Esophagus squamous epithelium (tissue), 5 donors: ENCODE measurements at places on chromosomes 5 and 9.

GRCh38 chr5:136924490-136924889, 559.1 kb upstream of the TRPC7 start:
- no peak for DNase-seq

GRCh38 chr9:100674419-100675122, 96.7 kb downstream of the CAVIN4 start:
- DNase-seq, result no peak

DNA sequence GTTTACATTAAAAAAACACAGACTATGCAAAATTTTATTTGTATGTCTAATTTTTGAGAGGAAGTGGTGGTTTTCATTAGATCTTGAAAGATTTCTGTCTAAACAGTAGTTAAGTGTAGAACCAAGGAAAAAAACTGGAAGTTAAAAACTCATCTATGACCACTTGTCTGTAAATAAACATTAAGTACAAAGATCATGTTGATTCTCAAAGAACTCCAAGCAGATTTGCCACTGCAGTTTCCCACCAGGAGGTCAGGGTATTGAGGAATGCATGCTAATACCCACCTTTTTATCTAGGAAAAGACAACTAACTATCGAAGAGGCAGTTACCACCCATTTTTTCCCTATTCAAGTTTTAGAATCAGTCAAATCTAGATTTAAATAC, 1.9 kb downstream of the STOM start:
- DNase-seq, result no peak

- no peak for DNase-seq
Measured at GRCh38 chr5:115817386-115817785, 927 bp upstream of the CDO1 start.

DNA sequence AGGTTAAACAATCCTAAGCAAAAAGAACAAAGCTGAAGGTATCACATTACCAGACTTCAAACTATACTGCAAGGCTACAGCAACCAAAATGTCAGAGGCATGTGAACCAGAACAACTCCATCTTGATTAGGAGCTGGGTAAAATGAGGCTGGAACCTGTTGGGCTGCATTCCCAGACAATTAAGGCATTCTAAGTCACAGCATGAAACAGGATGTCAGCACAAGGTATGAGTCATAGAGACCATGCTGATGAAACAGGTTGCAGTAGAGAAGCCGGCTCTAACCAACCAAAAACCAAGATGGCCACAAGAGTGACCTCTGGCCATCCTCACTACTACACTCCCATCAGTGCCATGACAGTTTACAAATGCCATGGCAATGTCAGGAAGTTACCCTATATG, 252.0 kb downstream of the RASEF start:
- DNase-seq, result no peak

DNA sequence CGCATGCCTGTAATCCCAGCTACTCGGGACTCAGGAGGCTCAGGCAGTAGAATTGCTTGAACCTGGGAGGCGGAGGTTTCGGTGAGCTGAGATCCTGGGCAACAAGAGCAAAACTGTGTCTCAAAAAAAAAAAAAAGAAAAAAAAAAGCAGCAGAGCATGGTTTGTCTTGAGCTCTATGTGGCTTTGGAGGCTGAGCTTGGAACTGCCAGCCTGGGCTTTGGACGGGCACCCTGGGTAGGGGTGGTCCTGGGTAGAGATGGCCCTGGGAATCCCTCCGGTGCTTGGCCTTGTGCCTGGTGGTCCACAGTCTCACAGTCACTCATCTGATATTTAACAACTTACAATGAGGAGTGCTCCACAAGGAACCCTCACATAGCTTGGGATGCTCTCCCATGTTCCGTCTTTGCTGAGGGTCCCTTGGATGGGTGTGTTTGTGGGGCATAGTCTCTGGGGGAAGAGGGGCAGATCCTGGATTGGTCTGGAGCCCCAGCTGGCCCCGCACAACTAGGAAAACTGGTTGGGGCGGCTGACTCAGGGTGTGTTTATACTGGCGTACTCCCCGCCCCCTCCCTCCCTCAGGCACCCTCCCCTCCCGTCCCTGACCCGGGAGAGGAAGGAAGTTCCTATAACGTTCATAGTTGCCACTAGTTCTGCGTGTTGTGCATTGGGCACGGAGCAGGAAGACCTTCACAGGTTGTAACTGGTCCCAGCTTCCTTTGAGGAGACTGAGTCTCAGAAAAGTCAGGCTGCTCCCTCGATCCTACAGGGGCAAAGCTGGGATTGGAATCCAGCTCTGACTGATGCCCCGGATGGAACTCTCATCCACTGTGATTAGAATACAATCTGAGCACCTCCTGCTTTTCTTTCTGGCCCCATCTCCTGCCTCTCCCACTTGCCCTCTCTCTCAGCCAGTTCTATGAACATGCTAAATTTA, 11.2 kb downstream of the IER5L start:
- DNase-seq, result peak; percentile 38

DNA sequence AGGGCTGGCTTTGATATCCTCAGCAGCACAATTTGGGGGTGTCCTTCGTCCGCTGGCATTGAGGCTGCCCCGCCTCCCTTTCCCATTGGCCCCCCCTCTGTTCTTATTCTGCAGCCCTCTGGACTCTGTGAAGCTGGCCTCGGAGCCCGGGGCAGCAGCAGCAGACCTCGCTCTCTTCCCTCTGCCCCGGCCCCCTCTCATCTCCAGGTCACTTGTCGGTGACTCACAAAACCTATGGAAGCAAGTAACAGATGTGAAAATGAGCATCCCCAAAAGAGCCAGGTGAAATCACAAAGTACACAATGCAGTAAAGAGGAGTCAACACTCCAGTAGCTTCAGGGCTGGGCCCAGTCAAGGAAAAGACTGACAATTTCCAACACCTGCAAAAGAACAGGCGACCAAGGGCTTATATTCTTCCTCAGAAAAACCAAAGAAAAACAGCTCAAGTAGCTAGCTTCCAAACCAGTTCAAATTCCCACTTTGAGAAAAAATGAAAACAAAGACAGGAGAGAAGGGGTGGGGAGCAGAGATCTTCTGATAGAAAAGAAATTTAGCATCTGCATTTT, 97.5 kb downstream of the ZNF608 start:
- DNase-seq, result no peak

DNA sequence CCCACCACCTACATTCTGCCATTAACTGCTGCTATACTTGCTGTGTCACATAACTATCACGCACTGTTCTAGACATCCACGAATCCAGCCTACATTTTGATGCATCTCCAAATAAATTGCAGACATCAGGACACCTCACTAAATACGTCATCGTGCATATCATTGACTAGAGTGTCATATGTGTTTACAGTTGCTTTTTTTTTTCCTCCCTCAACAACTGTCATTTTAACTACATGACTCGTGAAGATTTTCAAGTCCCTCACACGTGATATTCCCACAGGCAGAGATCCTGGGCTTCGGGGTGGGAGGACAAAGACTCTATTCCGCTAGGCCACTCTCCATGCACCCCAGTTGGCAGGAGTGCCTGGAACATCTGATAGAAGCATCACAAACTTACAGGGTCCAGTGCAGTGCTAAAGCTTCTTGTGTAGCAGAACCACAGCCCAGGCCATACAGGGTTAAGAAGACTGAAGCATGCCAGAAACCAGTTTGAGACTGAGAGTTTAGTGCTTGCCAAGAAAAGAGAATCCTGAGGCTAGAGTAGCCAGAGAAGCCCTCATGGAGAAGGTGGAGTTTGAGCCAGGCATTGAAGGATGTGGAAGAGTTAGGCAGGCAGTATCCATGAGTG, 1.1 kb downstream of the PCYOX1L start:
- DNase-seq, result no peak

DNA sequence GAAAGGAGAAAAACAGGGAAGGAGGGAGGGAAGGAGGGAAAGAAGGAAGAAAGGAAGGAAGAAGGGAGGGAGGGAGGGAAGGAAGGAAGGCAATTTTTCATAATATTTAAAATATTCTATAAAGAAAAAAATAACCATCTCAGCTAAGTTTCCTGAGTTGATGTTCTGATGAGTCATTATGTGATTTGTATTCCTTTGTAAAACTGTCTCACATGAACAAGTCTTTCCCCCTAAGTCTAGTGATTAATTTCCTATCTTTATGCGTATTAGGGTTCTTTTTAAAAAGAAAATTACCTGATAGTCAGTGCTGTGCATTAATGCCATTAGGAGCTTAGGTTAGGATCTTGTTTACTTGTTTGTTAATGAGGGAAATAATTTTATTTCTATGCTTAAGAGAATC, 94.1 kb downstream of the RASEF start:
- DNase-seq, result no peak

GRCh38 chr5:135320718-135321484, 78.1 kb downstream of the MACROH2A1 start:
- no peak for DNase-seq

- no peak for DNase-seq
Measured at GRCh38 chr9:18971404-18971803, 61.6 kb downstream of the SAXO1 start.

DNA sequence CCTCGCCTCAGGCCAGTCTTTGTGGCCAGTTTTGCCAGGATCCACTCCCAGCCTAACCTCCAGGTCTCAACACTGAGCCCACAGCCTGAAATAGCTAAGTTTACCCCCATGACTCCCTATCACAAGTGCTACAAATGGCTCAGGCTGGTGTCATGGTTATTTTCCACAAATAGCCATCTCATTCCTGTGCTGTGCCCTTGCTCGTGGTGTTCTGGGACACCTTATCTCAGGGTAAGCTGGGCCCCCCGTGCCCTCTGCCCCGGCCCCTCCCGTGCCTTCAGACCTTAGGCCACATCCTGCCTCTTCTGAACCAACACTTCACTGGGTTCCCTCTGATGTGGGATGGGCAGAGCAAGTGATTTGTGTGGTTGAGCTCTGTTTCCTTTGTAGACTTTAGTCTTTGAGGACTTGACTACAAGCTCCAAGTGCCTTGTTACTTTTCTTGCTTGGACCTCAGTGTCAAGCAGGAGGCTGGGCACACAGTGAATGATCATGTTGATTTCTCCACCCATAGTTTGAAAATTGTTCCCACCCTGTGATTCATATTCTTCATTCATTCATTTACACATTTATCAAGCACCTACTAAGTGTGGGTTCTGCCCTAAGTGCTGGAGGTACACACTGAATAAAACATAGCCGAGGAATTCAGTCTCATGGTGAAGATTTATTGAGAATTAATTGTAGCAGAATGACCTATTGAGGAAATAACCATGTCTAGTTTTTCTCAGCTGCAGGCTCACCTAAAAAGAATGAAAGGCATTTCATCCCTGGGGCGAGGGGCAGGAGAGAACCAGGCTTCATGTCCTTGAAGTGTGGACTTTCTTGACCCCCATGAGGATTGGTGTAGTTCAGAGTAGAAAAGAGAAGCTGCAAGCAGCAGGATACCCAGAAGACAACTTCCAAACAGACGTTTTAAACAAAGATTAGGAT, 84.5 kb upstream of the CTNNA1 start:
- DNase-seq, result no peak

DNA sequence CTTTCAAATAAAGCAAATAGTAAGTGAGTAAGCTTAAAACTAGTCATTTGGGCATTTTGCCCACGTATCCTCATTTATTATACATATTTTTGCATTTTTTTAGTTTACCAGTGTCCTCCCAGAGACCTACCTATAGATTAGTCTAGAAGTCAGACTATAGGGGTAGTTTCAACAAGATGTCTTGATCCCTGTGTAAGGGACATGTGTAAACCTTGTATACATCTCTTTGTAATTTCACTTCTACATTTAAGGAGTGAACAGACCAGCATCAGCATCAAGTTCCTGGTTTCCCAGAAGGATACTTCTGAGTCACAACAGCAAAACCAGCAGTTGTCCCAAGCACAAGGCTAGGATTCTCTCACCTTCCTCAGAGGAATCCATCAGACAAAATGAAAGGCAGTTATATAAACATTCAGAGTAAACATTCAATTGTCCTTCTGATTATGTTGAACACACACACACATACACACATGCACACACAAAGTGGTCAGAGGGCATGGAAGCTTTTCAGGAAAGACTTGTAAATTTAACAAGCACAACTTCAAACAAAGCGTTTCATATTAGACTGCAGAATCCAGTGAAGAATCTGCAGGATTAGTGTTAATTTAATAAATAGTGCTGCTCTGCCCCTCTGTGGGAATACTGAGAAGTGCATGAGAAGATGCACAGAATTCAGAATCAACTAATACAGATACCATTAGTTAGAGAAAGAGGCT, 55.4 kb downstream of the HINT1 start:
- no peak for DNase-seq
